SK-N-SH (cell line): ENCODE measurements at places on chromosomes 1 and 21. TPM values are rescaled to one million over a fixed set of nuclear protein-coding genes. Genes with fewer than 3 reads are reported as not detected.

CRP gene
- not detected in 2 replicates for polyA plus RNA-seq

- DNase-seq, result no peak
These were observed 10.3 kb upstream of the SNX7 start for GRCh38 chr1:98651116-98651632.

- DNase-seq, result no peak
These were observed 161.9 kb upstream of the GALNT2 start for GRCh38 chr1:229905031-229905545.

DNA sequence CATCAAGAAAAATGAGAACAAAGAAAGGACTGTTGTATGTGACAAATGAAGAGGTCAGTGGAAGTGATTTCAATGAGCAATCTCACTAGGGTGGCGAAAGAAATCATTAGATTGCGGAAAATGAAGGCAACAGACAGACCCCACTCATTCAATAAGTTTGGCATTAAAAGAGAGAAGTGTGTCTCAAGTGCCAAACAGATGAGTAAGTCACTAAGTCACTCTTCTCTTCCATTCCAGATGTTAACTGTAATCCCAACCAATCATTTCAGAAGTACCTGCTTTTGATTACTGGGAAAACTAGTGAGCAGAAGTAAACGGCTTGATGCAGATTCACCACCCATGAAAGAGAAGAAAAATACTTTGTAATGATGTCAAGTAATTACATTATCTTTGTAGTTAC is 144.3 kb upstream of the PRMT6 start:
- no peak for DNase-seq

DNA sequence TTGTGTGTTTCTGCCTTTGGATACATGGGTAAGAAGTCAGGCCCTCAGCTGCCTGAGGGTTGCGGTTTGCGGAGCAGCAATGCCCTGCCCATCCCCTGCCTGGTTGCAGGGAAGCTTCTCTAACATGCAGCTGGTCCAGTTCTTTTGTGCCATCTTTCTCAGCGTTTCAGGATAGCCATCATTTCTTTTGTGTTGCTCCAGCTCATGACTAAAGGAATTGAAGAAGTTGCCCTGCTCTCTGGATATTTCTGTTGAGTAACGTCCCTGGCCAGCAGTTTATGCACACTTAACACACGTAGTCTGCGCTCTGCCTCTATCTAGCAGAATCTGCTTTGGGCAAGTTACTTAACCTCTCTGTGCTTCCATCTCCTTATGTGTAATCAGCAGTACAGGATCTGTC is 62.1 kb downstream of the DOP1B start:
- no peak for DNase-seq

DNA sequence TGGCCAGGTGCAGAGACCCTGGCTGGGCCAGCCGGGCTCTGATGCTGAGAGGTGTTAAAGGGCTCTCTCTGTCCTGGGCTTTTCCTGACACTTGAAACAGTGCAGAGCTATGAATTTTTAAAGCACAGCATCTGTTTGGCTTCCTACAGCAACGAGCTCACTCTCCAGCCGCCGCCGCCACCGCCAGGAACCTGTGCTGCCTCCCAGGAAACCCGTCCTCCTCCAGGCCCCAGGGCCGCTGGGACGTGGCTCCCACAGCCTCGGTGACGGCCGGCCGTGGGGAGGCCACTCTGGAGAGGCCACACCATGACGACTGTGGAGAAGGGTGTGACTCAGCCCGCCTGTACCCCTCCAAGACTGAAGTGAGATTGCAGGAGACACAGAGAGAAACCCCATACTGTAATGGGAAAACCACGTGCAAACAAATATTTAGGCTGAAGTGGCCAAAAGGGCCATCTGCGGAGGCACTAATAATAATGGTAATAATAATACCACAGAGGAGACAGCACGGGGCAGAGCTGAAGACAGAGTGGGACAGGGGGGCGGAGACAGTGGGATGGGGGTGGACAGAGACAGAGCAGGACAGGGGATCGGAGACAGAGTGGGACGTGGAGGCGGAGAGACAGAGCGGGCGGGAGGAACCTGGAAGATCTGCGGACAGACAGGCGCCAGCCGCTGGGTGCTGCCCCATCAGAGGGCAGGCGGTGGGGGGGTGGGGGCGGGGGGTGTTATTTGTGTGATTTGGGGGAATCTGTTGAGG is 139.2 kb downstream of the CASZ1 start:
- DNase-seq, result peak; percentile 70

GRCh38 chr1:14614341-14614740 is 15.9 kb downstream of the KAZN start:
- DNase-seq, result peak; percentile 31

GPR3 gene
- polyA plus RNA-seq, result 5.8 and 6.0 TPM in 2 replicates

- no peak for DNase-seq
These were observed 25.8 kb upstream of the PPP1R8 start for GRCh38 chr1:27804791-27805190.

DNA sequence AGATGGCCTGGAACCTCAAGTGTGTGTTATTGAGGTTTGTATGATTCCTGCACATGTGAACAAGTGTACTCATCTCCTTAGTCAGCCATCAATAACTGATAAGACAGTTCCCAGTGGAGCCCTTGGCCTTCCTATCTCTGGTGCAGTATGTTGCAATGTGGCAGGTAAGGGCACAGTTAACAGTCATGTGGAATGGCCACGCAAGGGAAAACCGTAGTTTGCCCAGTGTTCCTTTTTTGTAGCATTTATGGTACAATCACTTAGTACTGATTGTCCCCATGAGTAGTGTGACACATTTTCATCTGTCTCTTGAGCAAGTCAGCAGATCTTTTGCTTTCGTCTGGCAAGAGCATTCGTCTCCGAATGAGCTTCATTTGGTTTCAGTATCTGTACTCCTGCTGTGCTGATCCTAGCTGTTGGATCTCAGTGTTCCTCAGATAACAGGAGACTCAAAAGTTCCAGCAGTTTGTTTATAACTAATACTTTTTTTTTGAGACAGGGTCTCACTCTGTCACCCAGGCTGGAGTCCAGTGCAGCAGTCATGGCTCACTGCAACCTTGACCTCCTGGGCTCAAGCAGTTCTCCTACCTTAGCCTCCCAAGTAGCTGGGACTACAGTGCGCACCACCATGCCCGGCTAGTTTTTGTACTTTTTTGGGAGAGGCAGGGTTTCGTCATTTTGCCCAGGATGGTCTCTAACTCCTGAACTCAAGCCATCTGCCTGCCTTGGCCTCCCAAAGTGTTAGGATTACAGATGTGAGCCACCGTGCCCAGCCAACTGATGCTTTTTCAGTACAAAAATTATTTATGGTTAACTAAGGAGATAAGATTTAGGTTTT is 8.2 kb downstream of the CTPS1 start:
- DNase-seq, result no peak

CLCNKA gene
- polyA plus RNA-seq, result 0.03 TPM in 2 replicates

DNA sequence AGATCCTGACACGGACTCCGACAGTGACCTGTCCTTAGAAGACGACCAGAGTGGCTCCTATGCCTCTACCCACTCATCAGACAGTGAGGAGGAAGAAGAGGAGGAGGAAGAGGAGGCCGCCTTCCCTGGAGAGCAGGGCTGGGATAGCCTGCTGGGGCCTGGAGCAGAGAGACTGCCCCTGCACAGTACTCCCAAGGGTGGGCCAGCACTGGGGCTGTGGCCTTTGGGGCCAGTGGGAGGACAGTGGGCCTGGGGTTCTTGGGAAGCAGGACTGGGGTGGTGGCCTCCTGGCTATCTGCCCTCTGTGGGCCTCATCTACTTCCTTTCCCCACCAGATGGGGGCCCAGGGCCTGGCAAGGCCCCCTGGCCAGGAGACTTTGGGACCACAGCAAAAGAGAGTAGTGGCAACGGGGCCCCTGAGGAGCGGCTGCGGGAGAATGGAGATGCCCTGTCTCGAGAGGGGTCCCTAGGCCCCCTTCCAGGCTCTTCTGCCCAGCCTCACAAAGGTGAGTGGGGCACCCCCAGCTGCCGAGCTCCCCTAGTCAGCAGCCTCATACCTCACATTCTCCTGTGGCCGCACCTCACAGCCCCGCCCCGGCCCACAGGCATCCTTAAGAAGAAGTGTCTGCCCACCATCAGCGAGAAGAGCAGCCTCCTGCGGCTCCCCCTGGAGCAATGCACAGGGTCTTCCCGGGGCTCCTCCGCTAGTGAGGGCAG is 10.0 kb downstream of the PSRC1 start:
- no peak for DNase-seq

FAM110D gene
- 0.50 and 0.64 TPM in 2 replicates for polyA plus RNA-seq

DNA sequence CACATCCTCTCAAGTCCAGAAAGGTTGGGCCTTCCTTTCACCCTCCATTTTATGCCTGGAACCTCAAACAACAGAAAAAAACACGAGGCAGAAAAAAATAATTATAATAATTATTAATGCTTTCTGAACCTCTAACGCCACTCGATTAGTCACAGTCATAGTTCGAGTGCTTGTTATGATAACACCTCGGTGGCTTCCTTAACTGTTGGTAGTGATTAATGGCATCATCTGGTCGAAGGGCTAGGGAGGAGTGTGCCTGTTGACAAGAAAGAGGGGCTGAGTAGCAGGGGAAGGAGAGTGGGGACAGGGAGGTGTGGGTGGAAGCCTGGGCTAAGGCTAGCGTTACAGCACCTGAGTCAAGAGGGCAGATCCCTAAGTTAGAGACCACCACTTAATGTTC is 21.3 kb upstream of the IL10 start:
- DNase-seq, result no peak

DNA sequence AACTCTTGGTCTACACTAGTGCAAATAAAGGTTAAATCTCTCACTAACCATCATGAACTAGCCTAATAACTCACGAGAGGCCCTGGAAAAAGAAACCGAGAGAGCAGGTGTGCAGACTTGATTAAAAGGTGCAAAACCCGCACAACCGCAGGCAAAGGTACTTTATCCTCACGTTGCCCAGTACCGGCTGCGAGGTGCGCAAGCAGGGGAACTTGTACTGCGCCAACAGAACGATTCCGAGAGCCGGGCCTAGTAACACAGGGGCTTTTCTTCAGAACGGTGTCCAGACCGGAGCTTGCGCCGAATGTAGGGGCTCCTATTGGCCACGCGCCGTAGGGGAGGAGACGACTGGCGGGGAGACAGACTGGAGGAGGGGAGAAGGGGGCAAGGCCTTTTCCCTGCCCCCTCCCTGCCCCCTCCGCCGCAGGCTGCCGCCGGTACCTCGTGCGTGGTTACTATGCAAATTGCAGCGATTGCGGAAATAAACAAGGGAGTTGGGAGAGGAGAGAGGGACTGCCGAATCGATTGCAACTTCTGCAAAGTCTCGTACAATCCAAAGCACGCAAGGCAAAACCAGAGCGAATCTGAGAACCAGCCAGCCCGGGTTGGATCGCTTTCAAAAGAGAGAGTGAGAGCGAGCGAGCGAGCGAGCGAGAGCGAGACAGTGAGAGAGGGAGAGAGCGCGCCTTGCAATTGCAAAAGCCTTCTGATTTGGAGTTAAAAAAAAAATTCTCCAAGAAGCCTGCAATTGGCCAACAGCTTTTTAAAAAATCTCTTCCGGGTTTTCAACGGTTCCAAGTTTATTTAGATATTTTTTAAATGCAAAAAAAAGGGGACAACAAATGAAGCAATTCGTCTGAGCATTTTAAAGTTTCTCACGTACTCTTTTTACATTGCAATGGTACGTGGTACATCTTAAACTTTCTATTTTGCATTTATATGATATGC is 5.4 kb upstream of the NFIA start:
- DNase-seq, result peak; percentile 88
